Transverse colon (tissue), 4 donors: ENCODE measurements at places on chromosomes 4 and X. TPM values are rescaled to one million over a fixed set of nuclear protein-coding genes. Genes with fewer than 3 reads are reported as not detected.
A peak's percentile ranks its signal among the peaks of the same experiment; 100 is the strongest.

DNA sequence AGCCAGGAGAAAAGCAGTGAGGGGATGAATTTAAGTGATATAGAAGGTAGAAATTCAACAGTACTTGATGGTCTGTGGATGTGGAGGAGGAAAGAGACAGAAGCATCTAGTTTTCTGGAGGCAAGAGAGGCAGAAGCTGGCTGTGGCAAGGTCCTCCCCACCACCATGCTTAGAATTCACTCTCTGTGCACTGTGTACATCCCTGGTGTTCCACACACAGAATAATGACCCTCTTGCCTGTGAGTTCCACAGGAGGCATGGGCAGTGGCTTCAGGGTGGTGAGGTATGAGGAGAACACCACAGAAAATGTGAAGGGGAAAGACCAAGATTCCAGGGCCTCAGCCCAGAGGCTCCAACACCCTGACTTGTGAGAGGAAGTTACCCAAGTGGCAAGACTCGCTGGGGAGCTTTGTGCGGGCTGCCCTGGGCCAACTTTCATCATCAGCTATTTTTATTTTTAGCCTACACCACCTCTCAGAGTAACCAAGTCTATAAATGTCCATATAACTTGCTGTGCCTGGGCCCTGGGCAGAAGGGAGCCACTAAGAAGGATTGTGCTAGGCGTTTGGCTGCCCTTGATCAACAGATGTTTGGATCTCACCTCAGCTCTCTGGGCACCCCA, 7.8 kb upstream of the INTS6L start:
- no peaks in the 10 kb centered on the region for H3K27me3 ChIP-seq
- H3K27ac ChIP-seq: no peak overlapping the region
- H3K4me3 ChIP-seq: no peak overlapping the region
- no peak for DNase-seq

- H3K27ac ChIP-seq: peak within 1 kb of the TSS; percentile 63
- H3K4me1 ChIP-seq: peaks cover 10% of the 10 kb centered on the region
- no peaks in the 10 kb centered on the region for H3K36me3 ChIP-seq
- H3K4me3 ChIP-seq: no peak within 1 kb of the TSS
These were observed at the start of gene C1QTNF7 for GRCh38 chr4:15427701-15428100. TSS of gene C1QTNF7 (plus strand) at chr4:15428033. CDS start at chr4:15435744, 7,711 bp downstream.

- peak; percentile 68 for DNase-seq
- H3K27me3 ChIP-seq: no peaks in the 10 kb centered on the region
- peak overlapping the region; percentile 85 for H3K27ac ChIP-seq
These were observed 293.1 kb downstream of the CAMK2D start for GRCh38 chr4:113468165-113469022.

DNA sequence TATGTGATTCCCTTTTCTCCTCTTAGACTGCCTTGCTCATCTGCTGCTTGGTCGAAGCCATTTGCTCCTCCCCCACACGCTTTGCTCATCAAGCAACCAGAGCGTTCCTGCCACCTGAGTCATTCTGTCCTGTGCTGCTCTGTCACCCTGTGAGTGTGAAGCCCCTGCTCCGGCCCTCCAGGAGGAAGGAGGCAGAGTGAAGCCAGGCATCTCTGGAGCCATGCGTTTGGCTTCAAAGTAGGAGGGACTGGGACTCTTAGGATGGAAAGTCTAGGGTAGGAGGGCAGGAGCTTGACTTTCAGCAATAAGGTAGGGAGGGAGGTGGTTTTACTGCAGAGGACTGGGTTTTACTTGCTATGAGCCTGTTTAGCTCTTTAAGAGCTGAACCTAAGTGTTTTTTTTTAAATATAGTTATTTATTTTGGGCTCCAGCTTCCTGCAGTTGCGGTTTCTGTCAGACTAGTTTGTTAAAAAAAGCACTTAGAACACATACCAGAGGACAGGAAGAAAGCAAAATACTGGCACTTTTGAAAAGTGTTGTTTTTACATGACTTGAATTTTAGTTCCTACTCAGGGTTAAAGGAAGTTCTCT, 63.6 kb downstream of the SPINK2 start:
- H3K4me1 ChIP-seq: peaks cover 6% of the 10 kb centered on the region
- no peaks in the 10 kb centered on the region for H3K36me3 ChIP-seq
- H3K27ac ChIP-seq: peak overlapping the region; percentile 58
- H3K4me3 ChIP-seq: no peak overlapping the region
- no peaks in the 10 kb centered on the region for H3K27me3 ChIP-seq

DNA sequence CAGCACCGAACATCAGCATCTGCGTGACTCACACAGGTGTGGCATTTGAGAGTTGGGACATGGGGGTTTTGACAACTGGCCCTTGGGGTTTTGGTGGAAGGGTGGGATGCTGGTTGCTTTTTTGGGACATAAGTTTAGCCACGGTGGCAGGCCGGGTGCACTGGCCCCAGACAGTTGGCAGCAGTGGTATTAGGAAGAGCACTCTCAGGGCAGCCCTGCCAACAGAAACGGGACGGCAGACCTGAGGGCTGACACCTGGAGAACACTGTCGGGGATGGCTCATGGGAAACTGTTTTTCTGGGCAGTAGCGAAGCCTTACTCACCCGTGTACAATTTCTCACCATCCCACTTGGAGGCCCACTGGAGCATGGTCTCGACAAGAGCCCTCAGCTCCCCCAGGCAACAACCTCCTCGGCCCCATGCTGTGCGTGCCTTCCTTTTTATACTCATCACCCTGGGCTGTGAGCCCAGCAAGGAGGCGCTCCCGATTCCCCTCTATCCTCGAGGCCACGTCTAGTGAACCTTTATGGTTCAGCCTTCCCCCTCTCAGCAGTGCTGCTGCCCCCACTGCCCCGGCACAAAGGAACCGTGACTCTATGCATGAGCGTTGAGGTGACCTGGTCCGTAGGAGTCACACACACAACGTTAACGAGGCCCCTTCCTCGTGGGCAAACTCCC, 30.6 kb downstream of the WDR1 start:
- DNase-seq: peak; percentile 4
- peaks cover 9% of the 10 kb centered on the region for H3K4me1 ChIP-seq
- no peaks in the 10 kb centered on the region for H3K27me3 ChIP-seq
- no peak overlapping the region for H3K4me3 ChIP-seq

TMEM150C gene
- 6.6 TPM for total RNA-seq

DNA sequence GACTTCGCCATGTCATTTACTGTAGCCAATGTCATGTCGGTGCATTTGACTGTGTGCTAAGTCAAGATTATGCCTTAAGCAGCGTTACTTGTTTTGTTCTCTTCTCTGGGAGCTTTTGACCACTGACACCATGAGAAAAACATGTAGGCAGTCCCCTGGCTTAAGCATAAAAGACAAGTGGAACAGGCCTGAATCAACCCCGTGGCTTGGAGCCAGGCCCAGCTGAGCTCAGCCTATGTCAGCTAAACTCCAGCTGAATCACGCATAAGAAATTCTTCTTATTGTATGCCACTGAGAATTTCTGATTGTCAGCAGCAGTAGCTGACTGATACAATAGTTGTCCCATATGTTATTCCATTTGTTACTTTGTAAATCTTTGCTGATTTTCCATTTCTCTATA, 261.9 kb downstream of the CBLL2 start:
- no peak overlapping the region for H3K27ac ChIP-seq
- H3K36me3 ChIP-seq: no peaks in the 10 kb centered on the region
- no peaks in the 10 kb centered on the region for H3K4me1 ChIP-seq
- H3K27me3 ChIP-seq: no peaks in the 10 kb centered on the region
- DNase-seq: peak; percentile 10

ANOS1 gene
- 0.16 TPM for total RNA-seq

GRCh38 chr4:103915224-103915869, 195.6 kb upstream of the TACR3 start:
- H3K36me3 ChIP-seq: no peaks in the 10 kb centered on the region
- DNase-seq: no peak
- H3K27me3 ChIP-seq: no peaks in the 10 kb centered on the region

- no peak overlapping the region for H3K4me3 ChIP-seq
- DNase-seq: peak; percentile 13
- no peaks in the 10 kb centered on the region for H3K36me3 ChIP-seq
- H3K4me1 ChIP-seq: no peaks in the 10 kb centered on the region
- H3K27ac ChIP-seq: no peak overlapping the region
These were observed 49.0 kb upstream of the ZNF157 start for GRCh38 chrX:47321386-47321785.

- no peak overlapping the region for H3K27ac ChIP-seq
- H3K27me3 ChIP-seq: no peaks in the 10 kb centered on the region
- no peak for DNase-seq
- no peak overlapping the region for H3K4me3 ChIP-seq
These were observed 105.8 kb downstream of the NFKB1 start for GRCh38 chr4:102606846-102607450.
